Stimulated activated CD4-positive, alpha-beta T cell treated with anti-CD3 and anti-CD28 coated beads, Interleukin-4, amount 100 ng/mL, for 48 hours (primary cell): ENCODE measurements at places on chromosomes 12 and 14.

DNA sequence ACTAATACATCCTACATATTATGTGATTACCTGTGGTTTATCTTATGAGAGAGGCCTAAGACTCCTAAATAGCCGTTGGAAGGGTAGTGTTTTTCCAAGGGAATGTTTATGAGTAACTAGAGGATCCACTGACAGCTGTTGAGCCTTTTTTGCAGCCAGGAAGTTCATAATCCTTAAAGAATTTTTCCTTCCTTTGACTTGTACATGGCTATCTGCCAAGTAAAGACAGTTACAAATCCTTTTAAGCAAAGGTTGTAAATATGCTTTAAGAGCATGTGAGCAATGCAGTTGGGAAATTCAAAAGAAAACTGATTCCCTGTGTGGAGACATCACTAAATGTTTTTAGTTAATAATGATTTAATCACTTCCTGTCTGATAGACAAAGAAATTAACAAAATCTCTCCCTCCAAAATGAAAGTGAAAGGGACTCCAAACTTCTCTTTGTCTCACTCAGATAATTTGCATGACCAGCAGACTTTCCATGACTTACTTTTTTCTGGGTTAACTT is 333.8 kb downstream of the PDZRN4 start:
- DNase-seq, result no peak

- DNase-seq, result no peak
Measured at GRCh38 chr12:4147031-4147481, 126.5 kb upstream of the CCND2 start.

- no peak for DNase-seq
Measured at GRCh38 chr12:55838361-55838760, 4.4 kb downstream of the MMP19 start.

- DNase-seq, result no peak
Measured at GRCh38 chr14:103594265-103594664, 31.5 kb downstream of the COA8 start.

GRCh38 chr12:87612996-87613395 is 416.2 kb downstream of the C12orf50 start:
- no peak for DNase-seq

DNA sequence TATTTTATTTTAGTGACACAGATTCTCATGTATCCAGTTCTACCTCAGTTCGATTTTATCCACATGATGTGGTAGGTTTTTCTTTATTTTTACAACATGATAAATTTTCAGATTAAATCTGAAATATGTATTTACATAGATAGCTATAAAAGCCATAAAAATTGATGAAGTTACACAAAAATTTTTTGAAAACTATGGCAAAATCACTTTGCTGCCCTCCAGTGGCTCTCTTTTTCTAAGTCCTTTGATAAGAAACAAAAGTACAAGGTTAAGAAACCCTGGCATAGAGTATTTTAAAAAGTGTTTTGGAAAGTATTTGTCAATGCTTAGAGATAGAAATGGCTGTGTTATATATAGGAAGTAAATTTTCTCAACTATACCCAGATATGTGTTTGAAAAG is 104.2 kb downstream of the PCNX1 start:
- no peak for DNase-seq

- DNase-seq, result no peak
Measured at GRCh38 chr14:29140016-29140415, 373.4 kb downstream of the FOXG1 start.

- DNase-seq, result no peak
Measured at GRCh38 chr12:12158858-12159257, 88.1 kb downstream of the BCL2L14 start.

- DNase-seq, result no peak
Measured at GRCh38 chr12:1925684-1926006, 7.2 kb upstream of the CACNA2D4 start.

GRCh38 chr12:49108958-49109404 is 1.7 kb downstream of the LMBR1L start:
- DNase-seq, result no peak

DNA sequence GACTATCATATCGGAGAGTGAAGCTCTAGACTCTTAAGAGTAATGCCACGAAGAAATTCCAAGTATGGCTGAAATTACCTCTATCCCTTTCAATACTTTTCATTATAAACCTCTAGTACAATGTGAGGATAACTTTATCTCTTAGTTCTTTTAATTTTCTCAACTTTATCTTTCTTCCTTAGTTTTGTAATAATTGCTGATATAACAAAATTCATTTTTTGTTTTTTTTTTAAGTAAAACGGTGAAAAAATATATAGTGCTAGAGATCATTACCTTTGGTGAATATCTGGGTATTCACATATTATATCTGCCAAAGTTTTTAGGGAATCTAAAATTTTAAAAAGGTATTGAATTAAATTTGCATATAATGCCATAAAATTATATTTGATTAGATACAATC is 19.5 kb upstream of the DNAAF2 start:
- no peak for DNase-seq

DNA sequence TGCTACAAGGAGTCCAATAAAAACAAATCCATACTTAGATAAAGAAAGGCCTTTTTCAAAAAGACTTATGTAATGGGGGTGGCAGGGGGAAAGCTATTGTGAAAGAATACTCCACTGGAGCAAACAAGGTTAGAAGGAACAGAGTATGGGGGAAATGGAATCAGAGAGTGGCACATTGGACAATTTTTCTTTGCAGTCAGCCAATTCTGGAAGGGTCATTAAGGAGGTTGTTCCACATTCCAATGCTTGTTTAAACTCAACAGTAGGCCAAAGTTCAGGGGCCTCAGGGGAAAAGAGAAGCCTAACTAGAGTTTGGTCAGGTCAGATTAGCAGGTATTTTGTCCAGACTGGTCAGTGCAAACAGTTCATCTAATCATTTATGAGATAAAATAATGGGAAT is 105.2 kb upstream of the RESF1 start:
- no peak for DNase-seq

DNA sequence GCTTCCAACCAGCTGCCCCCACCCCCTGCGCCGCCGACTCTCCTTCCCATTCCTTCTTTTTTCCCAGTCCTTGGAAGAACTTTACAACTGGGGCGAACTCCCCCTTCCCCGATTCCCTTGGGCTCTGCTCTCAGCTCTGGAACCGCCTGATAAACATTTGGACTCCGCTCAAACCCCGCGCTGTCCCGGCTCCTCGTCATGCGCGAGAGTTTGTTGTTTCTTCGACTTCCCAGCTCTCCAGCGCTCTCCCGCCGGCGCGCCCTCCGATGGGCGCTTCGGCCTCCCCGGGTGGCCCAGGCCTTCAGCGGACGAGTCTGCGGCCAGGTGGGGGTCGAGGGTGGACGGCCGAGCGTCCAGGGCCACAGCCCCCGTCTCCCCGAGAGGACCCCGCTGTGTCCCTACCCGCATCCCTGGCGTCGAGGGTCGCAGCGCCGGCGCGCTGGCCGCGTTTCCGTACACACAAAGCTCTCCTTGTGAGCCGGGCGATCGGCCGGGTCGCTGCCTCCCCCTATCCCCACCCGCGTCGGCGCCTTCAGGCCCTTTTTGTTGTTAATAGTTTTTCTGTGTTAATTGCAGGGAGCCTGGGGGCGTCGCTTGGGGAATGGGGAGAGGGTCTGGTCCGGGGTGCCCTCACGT is 847 bp downstream of the MMP14 start:
- DNase-seq, result no peak

DNA sequence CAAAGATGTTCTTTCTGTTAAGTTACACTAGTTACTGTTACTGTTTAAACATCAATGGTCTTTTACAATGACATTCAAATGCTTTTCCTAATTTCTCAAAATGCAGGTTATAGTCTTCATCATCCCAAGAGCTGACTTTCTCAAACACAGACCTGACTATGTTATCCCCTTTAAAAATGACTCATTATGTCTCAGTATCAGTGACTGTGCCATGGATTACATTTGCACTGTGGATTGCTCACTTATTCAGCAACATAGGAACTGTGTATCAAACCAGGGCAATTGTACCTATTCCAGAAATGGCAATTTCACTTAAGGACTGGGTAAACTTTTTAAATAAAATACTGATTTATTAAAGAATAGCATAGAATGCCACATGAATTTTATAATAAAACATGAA is 630.2 kb upstream of the NOVA1 start:
- no peak for DNase-seq

DNA sequence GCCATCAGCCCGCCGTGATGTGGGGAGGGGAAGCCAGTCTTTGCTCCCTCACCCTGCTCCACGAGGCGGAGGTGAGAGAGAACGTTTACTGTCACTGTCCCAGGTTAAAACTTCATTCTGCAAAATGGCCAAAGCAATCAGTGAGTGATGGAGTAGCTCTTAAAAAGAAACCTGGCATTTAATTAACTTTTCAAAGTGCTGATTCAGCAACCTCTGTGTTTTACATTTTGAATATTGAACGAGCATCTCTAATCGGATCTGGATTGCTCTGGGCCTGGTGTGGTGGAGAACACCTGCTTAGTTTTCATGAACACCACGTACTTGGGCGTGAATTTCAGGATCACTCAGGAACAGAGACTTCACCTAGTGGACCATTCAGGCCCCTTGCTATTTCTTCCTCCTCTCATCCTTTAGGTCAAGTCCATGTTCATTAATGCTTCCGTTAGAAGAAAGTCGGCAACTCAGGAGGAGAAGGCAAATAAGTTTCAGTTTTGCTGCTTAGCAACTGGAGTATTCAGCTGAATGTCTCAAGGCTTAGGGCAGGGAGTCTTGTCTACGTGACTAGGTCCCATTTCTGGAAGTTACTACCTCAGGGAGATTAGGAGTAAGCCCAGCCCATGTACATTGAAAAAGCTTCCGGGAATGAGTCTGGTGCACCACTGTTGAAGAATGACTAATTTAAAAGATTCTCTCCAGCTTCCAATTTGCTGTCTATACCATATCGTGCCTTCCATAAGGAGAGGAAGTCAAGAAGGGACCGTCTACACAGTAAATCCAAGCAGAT is 68.2 kb downstream of the IFT43 start:
- DNase-seq, result no peak

DNA sequence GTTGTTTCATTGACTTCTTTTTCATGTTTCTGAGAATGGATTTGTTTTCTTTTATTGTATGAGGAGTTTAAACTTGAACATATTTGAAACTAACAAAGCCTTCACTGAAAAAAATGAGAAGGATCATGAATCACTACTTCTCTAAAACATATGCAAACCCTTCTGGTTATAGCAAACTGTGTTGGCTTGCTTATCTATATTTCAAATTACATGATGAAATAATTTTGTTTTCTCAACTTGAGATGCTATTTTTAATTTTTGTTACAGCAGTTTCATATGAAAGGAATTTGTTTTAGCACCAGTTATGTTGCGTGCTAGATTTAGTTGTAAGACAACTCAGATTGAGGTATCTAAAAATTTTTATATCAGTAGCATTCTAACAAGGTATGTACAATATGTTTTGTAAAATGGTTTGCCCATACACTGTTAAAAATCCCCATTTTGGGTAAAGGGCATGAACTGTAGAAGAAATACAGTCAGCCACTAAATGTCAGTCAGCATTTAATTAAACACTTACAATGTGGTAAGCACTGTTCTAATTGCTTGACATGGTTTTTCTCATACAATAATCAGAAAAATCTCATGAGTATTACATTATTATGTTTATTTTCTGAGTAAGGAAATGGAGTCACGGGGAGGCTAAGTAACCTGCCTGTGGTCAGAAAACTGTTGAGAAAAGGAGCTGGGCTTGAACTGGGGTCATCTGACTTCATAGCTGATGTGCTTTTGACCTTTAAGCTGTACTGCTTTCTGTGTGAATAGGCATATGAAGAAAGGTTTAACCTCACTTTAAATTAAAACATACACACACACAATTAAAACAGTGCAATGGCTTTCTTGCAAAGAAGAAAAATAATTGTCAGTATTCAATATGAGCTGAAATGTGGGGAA is 105.7 kb downstream of the PLEKHA5 start:
- no peak for DNase-seq

DNA sequence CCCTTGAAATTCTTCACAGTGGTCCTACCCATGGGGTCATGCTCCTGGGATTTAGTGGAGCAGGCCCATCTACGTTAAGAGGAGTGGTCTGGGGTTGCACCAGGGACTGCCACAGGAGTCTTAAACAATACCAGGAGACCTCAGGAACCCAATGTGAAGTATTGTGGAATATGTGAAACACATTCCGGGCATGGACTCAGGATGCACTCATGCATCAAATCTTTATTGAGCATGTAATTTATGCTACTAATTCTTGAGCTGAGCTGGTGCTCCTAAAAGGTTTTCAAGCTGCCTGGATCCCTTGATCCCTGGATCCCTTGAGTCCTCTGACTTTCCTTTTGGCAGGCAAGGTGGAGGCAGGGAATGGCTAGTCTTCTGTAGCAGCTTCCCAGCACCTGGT is 8.8 kb downstream of the SERPINA10 start:
- DNase-seq, result no peak

DNA sequence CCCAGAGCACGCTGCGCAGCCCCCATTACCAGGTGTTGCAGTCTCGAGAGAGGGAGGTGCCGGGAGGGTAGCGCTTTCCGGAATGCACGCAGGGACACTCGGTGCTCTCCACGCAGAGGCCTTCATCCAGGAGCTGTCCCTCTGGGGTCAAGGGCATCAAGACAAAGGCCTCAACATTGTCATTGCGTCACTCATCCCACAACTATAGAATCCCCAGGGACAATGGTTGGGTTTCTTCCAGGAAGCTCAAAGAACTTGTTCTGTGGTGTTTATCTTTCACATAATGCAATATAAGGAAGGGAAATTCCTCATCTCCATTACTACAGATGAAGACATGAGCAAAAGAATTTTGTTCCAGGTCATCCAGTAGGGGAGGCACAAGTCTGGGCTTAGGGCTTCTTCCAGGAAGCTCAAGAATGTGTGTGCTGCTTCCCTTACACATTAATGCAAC is 52.1 kb downstream of the VWF start:
- no peak for DNase-seq

DNA sequence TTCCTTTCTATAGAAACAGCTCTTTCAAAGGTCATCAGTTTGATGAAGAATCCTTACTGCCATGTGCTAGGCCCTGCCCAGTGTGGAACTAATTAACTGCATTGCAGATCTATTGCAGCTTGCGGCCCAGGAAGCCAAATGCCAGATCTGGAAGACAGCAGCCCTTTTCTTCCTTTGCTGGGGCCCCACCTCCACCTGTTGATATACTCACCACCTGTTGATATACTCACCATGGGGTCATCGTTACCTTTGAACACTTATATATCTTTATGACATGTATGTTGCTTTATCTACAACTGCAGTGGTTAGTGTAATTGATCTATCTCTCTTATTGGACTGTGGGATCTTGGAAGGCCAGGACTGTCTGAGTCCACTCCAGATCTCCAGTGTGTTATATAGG is 292.5 kb downstream of the ATP23 start:
- DNase-seq, result no peak

DNA sequence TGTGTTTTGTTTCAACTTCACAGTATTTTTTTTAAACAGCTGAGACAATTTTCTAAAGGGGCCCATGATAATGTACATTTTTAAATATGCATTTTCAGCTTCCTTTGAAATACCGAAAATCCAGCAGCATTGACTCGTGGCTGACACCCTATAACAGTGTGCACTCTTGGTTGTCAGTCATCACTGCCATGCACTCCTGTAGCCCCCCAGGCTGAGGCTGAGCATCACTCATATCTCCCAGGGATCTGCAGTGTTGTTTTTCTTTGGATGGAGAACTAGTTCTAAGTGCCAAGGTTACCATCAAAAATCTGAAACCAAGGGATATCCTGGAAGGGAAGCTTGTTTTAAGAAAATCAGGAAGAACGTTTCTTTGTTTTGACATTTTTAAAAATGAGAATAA is 81.2 kb downstream of the C14orf132 start:
- no peak for DNase-seq
